ENCODE measurements at places on chromosomes 2 and 18. TPM values are rescaled to one million over a fixed set of nuclear protein-coding genes. Genes with fewer than 3 reads are reported as not detected.

The M1AP gene
- not detected for total RNA-seq

The KDM3A gene
- 46.2 TPM for total RNA-seq

The SNX17 gene
- 122 TPM for total RNA-seq

The LRRTM1 gene
- not detected for total RNA-seq

The CXCR2 gene
- total RNA-seq: not detected

The PAIP2B gene
- 2.1 TPM for total RNA-seq

The AFF3 gene
- 0.53 TPM for total RNA-seq

The BARD1 gene
- total RNA-seq: 20.0 TPM

The UGT1A5 gene
- total RNA-seq: not detected

The PTPRN gene
- 0.11 TPM for total RNA-seq

The KIAA2012 gene
- total RNA-seq: not detected

Measured in CD8-positive, alpha-beta memory T cell (primary cell).